ENCODE measurements at places on chromosomes 1 and 21.

DNA sequence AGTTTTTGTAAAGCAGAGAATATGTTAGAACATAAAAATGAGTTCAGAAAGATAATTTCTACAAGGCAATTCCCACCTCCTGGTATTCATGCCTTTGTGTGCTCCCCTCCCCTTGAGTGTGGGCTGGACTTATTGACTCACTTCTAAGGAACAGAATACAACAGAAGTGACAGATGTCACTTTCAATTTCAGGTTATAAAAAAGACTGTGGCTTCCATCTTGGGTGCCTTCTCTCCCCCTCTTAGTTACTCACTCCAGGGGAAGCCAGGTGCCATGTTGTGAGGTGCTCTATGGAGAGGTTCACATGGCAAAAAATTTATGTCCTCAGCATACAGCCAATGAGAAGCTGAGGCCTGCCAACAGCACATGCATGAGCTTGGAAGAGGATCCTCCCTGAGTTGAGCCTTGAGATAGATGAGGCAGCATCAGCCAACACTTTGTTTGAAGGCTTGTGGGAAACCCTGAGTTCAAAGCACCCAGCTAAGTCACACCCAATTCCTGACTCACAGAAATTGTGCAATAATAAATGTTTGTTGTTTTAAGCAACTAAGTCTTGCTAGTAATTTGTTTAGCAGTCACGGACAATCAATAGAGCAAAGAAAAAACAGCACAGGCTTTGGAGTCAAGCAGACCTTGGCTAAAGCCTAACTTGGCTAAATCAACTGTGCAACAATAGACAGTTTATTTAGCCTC, 73.5 kb upstream of the NGF start:
- DNase-seq = no peak

DNA sequence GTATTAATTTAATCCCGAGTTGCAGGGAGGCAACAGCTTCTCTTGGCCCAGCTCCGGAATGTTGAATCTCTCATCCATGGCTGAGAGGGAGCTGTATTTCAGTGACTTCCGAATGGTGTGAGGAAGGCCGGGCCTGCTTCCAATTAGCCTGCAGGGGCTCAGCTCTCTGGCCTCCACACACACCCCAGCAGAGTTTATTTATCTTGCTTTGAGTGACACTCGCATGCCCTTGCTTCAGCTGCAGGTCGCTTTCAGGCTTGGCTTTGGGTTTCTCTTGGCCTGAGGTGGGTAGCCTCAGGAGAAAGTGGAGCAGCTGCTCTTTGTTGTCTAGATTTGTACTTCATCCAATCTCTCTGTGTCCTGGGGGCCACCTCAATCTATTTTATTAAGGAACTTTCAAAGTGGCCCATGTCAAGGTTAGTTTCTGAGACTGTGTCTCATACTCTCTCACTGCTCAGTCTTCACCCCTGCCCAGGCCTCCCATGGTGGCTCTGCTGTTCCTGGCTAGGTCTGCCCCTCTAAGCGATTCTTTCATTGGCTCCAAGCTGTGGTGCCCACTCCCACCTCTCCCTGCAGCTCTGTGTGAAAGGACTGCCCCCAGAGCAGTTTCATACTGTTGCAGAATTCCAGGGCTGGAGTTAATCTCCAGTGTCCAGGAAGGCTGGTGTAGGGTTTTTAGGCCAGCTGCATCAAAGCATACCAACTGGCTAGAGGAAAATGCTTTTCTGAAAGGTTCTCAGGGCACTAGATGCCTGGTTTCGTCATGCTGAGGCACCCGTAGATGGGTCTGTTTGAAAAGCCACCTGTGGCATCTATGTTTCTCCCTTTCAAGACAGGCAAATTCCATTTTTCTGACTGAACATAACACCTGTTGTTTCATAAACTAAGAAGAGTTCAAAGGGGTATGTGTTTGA, 153.5 kb downstream of the PLXNA2 start:
- peak; percentile 54 for DNase-seq

DNA sequence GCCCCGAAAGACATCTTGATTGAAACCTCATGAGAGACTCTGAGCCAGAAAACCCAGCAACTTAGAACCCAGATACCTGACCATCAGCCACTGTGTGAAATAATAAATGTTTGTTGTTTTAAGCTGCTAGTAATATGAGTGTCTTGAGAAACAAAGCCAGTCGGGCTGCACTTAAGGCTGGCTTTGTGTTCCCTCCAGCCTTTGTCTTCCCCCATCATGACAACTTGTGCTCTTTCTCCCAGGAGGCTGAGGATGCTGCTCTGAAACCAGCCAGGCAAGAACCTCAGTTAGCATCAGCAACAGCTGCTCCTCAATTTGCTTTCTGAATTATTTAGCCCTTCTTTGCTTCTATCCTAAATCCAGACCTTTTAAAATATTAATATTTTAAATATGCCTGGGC, 78.2 kb downstream of the SLC16A1 start:
- no peak for DNase-seq

- no peak for DNase-seq
Measured at GRCh38 chr1:47756006-47756405, 241.2 kb downstream of the TRABD2B start.

GRCh38 chr21:42189431-42189830, 29.5 kb upstream of the ABCG1 start:
- DNase-seq = no peak

DNA sequence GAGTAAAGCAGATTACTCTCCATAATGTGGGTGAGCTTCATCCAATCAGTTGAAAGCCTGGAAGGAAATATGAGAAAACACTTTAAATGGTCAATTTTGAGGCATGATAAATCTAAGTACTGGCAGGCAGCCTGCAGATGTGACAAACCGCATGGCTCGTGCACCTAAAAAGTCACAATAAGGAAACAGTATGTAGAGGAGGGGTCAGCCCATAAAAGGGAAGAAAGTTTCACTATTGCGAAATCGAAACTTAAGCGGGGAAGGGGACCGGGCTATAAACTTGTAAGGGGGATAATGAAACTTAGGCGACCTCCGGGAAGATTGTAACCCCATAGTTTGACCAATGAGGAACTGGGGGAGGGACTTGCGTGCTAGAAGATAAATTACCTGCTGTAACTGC, 109.8 kb downstream of the PLPPR4 start:
- no peak for DNase-seq

DNA sequence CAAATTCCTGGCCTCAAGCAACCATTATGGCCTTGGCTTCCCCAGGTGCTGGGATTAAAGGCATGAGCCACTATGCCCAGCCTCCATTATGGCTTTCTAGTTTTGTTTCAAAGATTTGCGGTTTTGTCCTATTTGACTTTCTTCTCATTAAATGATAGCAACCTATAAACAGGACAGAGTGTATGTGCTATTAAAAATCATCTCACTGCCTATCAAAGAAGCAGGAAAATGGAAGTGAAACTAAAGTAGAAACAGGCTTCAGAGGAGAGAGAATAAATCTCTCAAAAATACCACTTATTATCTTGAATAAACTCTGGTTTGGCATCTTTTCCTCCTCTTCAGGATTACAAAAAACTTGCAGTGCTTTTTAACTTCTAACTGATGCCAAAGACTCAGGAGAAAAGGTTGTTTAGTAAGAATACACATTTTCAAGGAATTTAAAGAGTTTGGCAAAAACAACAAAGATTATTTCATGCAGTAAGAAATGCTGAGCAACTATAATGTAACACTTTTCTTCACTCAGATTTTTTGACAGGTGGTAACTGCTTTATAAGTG, 28.7 kb downstream of the ACBD3 start:
- no peak for DNase-seq

DNA sequence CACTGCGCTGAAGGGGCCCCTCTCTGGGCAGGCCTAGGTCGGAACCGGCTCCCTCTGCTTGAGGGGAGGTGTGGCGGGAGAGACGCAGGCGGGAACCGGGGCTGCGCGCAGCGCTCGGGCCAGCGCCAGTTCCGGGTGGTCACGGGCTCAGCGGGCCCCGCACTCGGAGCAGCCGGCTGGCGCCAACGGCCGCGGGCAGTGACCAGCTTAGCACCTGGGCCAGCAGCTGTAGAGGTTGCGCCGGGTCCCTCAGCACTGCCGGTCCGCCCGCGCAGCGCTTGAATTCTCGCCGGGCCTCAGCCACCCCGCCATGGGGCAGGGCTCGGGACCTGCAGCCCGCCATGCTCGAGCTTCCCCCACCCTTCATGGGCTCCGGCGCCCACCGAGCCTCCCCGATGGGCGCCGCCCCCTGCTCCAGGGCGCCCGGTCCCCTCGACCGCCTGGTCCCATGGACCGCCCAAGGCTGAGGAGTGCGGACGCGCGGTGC, 254.6 kb downstream of the COL11A1 start:
- no peak for DNase-seq

DNA sequence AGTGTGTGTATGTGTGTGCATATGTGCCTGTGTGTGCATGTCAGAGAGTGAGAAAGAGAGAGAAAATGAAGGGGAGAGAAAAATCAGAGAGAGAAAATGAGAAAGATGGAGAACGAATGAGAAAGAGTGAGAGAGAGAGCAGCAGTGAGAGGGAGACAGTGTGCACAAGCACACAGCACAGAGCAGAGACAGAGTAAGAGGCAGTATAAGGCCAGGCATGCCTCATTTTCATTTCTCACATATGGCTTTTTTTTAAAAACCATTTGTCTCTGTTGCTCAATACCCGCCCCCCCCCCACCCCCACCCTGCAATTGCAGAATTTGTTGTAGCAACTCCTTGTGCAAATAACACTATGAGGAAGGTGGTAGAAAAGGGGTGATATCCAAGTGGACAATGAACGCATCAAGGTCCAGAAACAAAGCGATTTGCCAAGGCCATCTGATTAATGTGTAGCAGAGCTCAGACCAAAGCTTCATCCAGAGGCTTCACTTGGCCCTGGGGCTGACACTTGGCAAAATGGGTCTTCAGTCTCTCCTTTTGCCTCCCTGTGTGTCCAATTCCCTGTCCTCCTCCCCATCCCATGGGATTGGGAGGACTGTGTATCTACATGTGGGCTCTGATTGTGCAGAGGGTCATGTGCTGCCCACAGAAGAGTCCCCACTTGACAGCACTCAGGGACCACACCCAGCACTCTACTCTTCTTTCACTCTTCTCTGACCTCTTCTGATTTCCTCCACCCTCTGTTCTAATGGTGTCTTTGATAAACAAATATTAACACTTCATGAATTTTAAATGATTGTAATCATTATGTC, 38.9 kb upstream of the HSD3B1 start:
- DNase-seq = no peak

GRCh38 chr1:115906627-115907026, 65.7 kb upstream of the NHLH2 start:
- DNase-seq = no peak

DNA sequence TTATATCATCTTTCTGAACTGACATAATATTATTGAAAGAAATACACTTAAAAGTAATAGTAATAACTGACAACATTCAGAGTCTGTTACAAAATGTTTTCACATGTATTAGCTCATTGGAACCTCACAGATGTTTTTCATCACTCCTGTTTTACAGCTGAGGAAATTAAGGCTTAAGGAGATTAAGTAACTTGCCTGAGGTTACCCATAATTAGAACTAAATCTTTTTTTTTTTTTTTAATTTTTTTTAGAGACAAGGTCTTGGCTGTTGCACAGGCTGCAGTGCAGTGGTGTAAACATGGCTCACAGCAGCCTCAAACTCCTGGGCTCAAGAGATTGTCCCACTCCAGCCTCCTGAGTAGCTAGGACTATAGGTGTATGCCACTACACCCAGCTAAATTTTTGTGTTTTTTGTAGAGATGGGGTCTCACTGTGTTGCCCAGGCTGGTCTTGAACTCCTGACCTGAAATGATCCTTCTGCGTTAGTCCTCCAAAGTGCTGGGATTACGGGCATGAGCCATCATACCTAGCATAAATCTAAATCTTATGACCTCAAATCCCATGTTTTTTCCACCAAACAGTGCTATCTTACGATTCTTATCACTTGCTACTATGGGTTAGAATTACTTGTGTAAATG, 64.7 kb upstream of the MACF1 start:
- no peak for DNase-seq

- DNase-seq = no peak
Measured at GRCh38 chr1:38027201-38028104, 14.9 kb downstream of the UTP11 start.

DNA sequence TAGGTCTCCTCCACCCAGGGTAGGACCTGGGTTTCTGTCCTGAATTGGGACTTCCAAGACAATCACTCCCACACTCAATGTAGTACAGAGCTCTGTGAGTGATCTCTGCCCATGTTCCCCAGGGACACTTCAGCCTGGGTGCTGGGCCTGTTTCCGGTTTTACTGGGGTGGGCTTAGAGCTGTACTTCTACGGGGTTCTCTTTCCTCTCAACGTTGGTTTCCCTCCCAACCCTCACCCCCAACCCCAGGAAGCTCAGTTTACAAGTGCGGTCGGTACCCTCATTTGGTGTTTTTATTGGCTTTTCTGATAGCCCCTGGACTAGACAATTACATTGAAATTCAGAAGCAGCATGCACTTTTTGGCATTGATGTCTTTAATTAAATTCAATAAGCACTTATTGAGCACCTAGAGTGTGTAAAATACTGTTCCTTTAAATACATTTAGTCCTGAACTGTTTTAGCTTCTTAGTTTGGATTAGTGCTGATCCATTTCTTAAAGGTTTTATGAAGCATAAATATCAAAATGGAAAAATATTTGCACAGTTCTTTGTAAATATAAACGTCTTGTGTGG, 542 bp upstream of the XPR1 start:
- no peak for DNase-seq

DNA sequence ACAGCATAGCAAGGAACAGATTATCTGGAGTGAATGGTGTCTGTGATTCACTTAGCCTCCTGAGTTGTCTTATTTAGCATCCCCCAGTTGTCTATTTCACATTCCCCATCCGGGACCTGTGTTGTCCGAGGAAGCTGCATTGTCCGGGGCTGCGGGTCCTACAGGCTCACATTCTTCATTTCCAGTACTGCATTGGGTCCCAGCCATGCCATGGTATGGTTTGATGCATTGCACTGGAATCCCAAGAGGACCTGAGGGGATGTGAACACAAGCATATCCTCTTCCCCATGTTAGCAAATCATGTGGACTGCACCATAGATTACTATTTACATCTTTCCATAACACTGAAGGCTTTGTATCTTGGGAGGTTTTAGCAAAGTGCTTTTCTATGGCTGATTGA, 48.2 kb upstream of the PRELP start:
- DNase-seq = no peak

DNA sequence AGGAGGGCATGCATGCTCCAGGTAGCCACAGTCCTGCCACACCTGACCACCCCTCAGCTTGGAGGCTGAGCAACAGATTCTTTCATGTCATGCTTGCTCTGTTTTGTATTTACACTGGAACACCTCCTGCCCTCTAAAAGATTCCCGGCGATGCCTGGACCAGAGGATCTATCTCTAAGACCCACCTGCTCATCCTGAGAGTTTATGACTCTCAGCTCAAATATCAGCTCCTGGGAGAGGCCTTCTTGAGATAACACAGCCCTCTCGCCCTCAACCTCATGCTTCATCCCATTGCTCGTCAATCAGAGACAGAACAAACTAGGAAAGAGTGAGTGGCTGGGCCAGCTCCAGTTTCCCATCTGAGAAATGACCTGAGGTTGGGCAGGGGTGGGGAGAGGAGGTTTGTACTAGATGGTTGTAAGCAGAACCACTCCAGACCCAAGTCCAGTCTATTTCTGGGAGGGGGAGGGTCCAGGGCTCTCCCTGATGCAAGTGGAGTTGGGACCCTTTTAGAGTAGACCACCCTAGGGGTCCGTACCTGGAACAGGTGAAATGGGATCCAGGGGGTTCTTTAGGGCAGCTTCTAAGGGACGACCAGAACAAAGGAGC, 524.5 kb downstream of the MATN1 start:
- no peak for DNase-seq
